ENCODE measurements at places on chromosomes 16 and 17.

GRCh38 chr16:85605912-85606841, 6.9 kb upstream of the GSE1 start:
- no peak for DNase-seq

DNA sequence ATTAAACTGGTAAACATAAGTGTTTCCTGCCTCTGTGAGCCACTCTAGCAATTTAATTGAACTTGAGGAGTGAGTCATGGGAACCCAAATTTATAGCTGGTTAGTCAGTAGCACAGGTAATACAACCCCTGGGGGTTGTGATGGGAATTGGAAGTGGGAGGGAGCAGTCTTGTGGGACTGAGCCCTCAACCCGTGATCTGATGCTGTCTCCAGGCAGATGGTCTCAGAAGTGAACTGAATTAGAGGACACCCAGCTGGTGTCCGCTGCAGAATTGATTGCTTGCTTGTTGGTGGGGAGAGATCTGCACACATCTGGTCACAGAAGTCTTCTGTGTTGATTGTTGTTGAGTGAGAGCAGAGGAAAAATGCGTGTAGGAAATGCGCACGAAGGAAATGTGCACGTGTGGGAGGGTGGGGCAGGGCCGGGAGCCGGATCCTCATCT, 7.7 kb upstream of the ST6GALNAC2 start:
- DNase-seq, result no peak

DNA sequence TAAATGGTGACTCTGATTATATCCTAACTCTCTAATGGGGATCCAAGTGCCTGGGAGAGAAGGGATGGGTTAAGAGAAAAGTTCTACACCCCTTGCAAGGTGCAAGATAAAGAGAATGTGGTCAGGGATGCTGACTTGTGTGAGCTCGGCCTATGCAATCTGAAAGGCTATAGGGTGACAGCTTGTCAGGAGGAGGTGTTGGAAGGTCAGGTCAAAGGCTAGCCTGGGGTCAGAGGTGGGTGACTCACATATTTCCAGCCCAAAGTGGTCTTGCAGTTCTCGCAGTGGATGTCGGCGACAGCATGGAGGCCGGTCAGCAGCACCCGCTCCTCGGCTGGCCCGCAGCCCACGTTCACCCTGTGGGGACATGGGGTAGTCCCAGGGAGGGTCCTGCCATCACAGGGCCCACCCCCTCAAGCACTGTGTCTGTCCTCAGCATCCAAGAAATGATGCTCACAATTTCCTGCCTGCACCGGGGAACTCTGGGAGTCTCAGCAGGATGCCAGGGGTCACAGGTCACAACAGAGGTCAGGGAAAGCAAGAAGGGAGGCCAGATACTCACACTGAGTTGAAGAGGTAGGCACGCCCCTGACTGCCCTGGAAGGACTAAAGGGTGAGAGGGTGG, 1.4 kb downstream of the YPEL3 start:
- no peak for DNase-seq

DNA sequence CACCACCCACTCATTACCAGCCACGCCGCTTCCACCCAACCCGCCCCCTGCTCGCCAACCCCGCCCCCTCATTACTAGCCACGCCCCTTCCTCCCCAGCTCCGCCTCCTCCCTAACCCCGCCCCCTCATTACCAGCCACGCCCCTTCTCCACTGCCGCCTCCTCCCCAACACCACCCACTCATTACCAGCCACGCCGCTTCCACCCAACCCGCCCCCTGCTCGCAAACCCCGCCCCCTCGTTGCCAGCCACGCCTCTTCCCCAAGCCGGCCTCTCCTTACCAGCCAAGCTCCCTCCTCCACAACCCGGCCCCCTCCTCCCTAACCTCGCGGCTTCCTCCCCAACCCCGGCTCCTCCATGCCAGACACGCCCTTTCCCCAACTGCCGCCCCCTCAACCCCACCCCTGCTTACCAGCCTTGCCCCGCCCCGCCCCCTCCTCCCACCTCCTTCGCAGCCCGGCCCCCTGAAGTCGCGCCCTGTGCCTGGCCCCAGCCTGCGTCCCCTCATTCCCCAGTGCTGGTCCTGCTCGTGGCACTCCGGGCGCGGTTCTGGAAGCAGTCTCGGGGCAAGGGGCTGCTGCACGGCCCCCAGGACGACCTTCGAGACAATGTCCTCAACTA, 7.3 kb downstream of the SLC22A31 start:
- DNase-seq, result no peak
